ENCODE measurements at places on chromosomes 13 and 19. TPM values are rescaled to one million over a fixed set of nuclear protein-coding genes. Genes with fewer than 3 reads are reported as not detected.

GRCh38 chr13:108227651-108228272 is 9.6 kb downstream of the ABHD13 start:
- DNase-seq = no peak

GRCh38 chr19:29583196-29583999 is 22.7 kb upstream of the POP4 start:
- no peak for DNase-seq

- DNase-seq = no peak
These were observed 69.0 kb downstream of the LRCH1 start for GRCh38 chr13:46621792-46622629.

DNA sequence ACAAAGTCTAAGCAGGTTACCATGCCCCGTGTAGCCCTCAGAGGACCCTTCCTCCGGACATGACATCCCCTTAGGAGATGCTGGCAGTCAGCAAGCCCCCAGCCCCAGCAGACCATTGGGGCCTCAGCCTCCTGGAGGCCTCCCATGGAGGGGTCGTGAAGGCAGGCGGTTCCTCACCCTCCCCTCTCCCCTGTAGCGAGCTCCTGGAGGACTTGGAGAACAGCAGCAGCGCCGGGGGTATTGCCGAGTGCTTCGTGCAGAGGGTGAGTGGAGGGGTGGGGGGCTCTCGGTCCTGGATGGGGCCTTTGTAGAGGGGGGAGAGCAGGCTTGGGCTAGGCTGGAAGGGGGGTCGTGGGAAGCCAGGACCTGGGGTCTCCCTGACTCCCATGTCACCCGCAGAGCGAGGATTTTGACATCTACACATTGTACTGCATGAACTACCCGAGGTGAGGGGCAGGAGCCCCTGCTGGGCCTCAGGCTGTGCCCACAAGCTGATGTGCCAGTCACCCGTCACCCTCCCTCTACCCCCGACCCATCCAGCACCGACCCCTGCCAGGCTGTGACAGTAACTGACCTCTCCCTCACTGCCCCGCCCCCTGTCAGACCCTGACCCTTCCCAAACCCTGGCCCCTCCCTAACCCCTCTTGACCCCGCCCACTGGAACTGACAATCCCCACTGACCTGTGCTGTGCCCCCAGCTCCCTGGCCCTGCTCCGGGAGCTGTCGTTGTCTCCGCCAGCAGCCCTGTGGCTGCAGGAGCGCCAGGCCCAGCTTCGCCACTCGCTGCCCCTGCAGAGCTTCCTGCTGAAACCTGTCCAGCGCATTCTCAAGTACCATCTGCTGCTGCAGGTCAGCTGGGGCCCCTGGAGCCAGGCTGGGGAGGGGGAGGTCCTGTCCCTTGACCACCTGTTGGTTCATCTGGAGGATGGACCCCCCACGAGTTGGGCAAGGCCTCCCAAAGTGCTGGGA is 4.0 kb downstream of the PLEKHG2 start:
- no peak for DNase-seq

- no peak for DNase-seq
These were observed 3.4 kb downstream of the EVI5L start for GRCh38 chr19:7833225-7834099.

DNA sequence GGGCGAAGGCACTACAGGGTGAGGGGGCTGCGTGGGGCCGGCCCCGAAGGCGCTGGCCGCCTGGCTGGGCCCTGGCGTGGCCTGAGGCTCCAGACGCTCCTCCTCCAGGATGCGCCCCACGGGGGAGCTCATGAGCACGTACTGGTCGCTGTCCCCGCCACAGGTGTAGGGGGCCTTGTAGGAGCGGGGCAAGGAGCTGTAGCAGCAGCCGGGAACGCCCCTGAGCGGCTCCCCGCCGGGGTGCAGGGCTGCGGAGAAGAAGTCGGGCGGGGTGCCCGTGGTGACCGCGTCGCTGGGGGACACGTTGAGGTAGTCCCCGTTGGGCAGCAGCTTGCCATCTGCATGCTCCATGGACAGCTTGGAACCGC is 3.0 kb downstream of the IRS2 start:
- no peak for DNase-seq

GRCh38 chr19:32404933-32405430 is 588 bp upstream of the DPY19L3 start:
- DNase-seq = no peak

SEMA6B gene
- 0.65 TPM for total RNA-seq

SIGLEC8 gene
- not detected for total RNA-seq

Measured in epithelial cell of proximal tubule (primary cell).